ENCODE measurements at places on chromosomes 6 and 20.

DNA sequence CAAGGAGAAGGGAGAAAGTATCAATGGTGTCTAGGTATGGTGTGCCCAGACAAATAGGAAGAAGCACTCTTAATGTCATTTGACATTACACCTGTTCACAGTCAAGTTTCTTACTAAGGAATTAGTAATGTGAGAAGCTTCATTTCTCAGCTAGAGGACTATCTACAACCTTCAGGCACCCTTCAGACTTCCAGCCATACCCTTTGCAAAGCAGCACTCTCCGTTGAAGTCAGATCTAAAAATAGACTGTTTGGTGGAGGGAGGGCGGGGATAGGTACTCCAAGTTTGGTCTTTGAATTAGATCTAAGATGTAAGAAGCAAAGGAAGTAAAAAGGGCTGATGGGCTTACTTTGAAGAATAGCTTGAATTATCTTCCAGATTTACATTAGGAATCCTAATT, 311.1 kb downstream of the SLC35F1 start:
- no peak for DNase-seq

GRCh38 chr6:12482386-12483375, 192.5 kb downstream of the EDN1 start:
- no peak for DNase-seq

DNA sequence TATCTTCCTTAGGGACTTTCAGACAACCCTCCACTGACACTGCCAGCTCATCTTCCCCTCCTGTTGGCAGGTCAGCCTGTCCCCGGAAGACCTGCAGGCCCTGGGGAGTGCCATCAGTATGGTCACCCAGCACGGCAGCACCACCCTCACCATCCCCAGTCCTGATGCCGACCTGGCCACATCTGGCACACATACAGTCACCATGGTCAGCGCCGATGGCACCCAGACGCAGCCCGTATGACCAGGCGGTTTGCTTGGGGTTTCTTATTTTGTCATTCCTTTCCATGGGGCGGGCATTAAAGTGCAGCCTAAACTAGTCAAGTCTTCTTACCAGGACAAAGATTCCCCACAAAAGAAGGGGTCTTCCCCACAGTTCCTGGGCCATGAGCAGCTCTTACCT, 3.9 kb upstream of the DEF6 start:
- no peak for DNase-seq

GRCh38 chr20:59429396-59429795, 129.0 kb downstream of the EDN3 start:
- no peak for DNase-seq

GRCh38 chr6:44390158-44390683, 2.7 kb downstream of the CDC5L start:
- no peak for DNase-seq

- DNase-seq = no peak
These were observed 311.1 kb upstream of the TCF21 start for GRCh38 chr6:133577851-133578250.
